COR-L47 (cell line): ENCODE measurements at places on chromosomes 5 and 9.
A peak's percentile ranks its signal among the peaks of the same experiment; 100 is the strongest.

DNA sequence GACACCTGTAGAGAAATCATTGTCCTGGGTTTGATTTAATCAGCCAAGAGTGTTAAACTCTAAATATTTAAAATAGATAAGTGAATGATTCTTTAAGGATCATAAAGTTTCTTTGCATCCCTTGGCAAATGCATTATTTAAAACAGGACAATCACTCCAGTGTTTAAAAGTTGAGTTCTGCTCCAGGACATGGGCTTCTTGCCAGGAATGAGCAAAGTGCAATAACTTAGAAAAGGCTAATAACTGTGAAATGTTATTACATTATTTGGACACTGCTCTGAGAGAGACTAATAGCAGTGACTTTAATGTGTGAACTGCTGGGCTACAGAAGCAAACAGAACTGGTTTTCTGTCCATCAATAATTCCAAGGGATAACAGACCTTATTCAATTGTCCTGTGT, 283.3 kb downstream of the GABRB2 start:
- no peak for DNase-seq

DNA sequence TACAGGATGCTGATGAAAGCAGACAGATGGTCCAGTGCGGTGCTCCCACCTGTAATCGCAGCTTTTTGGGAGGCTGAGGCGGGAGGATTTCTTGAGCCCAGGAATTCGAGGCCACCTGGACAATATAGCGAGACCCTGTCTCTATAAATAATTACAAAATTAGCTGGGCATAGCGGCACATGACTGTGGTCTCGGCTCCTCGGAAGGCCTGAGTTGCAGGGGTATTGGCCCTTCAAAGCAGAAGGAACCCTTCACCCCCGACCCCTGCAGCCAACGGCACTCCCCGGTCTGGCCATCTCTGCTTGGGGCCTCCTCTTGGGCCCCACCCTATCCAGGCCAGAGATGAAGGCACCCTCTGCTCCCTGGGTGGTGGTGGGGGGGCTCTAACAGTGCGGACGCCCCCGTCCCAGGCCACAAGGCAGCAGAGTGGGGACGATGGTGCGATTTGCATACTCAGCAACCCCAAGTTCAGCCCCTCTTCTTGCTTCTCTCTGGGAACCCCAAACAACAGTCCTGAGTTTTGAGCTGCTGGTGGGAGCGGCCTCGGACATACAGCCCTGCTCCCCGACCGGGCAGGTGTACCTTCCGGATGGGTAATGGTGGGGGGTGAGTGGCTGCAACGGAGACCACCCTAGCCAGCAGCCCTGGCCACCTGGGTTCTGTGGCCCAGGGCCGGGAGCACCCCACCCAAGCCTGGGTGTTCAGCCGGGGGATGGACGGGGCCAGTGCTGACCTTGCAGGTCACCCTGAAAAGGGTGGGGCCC, 50.7 kb downstream of the NACC2 start:
- DNase-seq: no peak

DNA sequence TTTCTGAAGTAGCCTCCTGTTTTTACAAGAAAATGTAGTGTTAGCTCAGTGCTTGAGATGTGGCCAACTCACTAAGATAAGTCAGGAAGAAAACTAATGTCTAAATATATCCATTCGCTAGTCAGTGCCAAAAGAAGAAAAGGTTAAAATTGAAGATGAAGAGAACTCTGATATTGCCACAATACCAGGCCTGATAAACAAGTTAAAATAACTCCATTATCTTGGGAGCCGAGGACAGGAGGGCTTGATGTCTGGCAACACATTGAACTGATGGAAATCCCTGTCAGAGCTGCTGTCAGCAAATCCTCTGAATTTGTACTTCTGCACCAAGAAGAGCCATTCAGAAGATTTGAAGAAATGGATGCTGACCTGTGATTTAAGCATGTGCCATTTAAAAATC, 103.4 kb downstream of the LRRC70 start:
- DNase-seq: no peak

- DNase-seq: no peak
Observed at GRCh38 chr5:72709341-72709740, 107.1 kb upstream of the TNPO1 start.

GRCh38 chr5:56326116-56326515, 93.0 kb upstream of the ANKRD55 start:
- no peak for DNase-seq

GRCh38 chr5:132498152-132498551, 7.6 kb upstream of the IRF1 start:
- no peak for DNase-seq

DNA sequence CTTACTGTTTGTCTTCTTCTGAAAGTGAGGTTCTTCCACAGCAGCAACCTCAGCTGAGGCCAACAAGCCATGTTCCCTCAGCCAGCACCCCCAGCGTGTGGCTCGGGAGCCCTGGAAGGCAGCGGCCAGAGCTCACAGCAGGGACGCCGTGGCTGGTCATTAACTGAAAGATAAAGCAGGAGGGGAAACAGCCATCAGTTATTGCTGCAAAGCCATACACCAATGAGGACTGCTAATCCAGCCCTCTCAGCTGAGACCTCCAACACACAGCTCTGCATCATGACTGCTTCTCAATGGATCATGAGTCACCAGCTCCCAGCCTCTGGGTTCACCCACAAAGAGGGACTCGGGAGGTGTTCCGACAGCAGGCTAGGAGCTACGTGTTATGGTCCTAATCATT, 24.3 kb downstream of the ABCA1 start:
- DNase-seq: peak; percentile 34

- no peak for DNase-seq
Observed at GRCh38 chr9:127796225-127796813, 6.4 kb upstream of the FPGS start.

DNA sequence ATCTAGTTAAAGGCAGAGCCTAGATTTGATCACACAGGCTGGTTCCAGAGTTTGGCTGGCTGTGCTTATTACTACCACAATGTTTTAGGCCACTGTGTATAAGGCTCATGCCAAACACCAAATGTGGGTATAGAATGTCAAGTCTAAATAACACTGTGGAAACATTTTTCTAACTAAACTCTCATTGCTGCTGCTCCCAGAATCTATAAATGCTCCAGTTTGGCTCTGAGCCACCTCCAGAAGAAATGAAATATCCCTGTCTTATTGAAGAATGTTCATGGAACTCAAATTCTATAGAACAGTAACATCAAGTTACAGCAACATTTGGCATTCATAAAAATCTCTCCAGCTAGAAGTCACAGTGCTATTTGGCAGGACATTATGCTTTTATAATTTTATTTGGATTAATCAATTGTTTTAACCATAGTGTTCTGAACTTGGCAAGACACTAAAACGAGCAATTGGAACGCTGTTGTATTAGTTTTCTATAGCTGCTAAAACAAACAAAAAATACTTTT, 178.1 kb upstream of the COX7C start:
- DNase-seq: no peak

DNA sequence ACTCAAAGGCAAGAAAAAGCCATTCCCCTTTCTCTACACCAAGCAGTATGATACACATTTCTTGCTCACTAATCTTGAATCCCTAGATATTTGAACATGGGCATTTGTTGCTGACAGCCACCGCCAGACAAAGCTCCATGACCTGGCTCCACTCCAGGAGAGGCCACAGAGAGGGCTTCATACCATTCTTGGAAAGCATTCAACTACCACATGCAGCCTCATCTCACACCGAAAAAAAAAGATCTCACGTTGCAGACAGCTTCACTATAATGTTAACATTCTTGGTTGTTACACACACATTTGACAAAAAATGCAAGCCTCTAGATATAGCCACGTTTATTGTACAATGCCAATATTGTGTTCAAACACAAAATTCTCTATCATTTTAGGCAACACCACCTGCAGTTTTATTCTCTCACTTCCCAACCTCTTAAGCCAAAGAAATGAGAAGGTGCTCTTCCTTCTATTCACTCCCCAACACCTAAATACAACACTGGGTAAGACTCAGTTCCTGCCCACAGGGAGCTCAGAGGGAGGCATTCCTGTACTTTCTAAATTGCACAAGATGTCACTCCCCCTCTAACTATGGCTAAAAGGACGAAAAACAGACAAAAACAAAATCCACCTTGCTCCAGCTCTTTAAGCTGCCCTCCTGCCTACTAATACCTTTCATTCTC, 222.4 kb downstream of the TSSK1B start:
- peak; percentile 88 for DNase-seq

DNA sequence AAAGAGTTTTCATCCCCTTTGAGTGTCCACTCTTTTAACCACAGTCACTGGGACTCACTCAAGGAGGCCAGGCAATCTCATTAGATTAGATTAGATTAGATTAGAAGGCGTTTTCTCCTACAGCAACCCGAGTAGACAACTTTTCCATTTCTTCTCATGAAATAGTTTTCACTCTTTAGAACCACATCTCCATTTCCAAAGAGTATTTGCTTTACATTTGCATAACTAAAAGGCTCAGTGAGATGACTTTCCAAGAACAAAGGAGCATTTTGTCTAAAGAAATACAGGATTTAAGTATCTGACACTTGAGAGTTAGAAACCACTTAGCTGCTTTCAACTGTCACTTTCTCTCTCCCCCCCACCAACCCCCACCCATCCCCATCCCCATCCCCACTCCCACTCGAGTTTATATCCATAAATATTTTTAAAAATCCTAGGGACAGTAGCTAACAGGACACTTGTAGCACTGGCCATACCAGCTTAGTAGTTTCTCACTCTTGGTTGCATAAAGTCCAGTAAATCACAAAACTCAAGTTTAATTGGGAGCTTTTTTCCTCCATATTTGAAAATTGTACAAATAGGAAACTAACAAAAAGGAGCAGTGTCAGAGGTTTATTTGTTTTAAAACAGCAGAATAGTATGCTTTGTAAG, 2202.9 kb upstream of the WWC1 start:
- DNase-seq: no peak

DNA sequence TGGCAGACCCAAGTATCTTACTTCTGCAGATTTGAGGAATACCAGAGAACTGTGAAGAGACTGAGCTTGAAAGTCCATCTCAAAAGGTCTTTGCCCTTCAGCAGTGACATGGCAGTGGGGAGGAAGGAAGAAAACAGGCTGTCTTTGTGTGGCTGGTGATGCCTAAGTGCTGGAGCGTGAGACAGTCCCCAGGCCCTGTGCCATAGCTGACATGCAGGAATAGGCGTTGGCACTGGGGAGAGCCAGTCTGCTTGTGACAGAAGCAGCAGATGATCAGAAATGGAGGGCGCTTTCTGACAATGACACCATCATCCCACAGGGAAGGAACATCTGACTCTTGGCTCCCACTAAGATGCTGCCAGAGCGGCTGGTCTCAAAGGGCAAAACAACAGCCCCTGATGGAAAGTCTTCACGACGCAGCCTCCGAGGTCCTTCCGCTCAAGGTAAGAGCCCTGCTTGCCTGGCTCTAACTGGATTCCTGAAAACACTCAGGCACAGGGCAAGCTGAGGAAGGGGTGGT, 15.5 kb upstream of the GLRX start:
- DNase-seq: no peak

DNA sequence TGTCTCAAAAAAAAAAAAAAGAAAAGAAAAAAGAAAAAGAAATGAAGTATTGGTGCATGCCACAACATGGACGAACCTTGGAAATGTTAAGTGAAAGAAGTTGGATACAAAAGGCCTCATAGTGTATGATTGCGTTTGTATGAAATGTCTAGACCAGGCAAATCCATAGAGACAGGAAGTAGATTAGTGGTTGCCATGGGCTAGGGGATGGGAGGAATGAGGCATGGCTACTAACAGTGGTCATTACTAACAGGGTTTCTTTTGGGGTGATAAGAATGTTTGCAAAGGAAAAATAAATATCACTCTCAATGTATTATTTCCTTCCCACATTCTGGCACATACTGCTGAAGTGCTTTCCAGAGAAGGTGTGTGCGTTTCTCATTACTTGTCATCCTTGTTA, 44.1 kb downstream of the UGCG start:
- no peak for DNase-seq
